ENCODE measurements at places on chromosomes 4 and X.
A peak's percentile ranks its signal among the peaks of the same experiment; 100 is the strongest.

DNA sequence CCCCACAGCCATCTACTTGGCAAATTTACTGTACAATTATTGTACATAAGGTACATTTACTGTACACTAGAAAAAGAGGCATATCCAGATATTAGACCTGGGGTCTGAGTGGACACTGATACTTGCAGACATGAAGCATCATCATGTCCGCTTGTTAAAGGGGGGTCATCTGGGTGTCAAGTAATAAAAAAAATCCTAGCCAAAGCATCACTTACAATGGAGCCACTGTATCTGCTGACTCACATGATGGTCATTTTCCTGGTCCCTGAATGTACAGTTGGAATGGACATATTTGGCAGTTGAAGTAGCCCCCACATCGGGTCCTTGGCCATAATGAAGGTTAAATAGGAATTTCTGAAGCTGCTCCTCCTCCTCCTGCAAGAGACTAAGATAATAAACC, 228.8 kb downstream of the THOC2 start:
- DNase-seq: no peak

DNA sequence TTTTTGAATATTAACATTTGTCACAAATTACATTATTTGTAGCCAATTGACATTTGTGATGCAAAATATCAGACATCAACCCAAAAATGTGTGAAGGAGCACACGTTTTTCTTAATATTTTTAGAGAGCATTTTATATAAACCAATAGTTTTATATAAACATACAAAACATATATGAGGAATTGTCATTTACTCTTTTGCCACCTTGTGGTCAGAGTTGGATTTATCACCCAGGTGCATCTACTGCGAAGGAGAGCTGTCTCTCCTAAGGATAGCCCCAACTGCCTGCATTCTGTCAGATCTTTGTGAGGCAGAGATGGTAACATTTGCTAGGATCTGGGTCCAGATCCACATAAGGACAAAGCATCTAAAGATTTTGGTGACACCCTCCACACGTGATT, 2.5 kb upstream of the USP27X start:
- no peak for DNase-seq

- DNase-seq: no peak
Measured at GRCh38 chrX:118536204-118536603, 40.6 kb downstream of the DOCK11 start.

- DNase-seq: no peak
Measured at GRCh38 chr4:1644891-1645657, 39.0 kb downstream of the FAM53A start.

DNA sequence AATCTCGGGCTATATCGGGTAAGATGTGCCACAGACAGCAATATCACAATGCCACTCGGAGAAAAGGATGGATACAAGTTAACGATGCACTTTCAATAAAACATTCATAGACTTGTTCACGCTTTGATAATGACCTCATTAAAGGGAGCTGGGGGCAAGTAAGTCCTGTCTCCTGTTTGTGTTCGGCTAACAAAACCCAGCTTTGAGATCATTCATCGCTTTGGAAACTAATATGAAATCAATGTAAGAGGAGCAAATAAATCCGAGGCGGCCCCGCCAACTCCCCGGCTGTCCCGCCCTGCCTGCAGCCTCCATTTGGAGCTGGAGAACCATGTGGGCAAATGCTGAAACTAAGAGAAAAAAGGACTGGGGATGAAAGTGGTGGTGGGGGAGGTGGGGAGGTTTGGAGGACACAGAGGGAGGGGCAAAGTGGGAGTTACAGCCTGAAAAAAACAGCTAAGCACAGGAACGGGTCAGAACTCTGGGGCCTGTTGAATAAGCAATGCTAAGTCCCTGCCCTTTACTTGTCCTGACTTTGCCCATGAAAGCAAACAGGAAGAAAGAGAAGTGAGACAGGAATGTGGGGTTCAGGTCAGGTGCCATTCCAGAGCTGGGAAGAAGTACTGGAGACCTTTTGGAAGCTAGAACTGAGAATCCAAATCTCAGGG, 3.5 kb upstream of the GSX2 start:
- DNase-seq: no peak

GRCh38 chrX:7147978-7148854, at the start of gene PUDP:
Gene PUDP (minus strand): TSS chrX:7148153. CDS start chrX:7148113, 40 bp downstream.
- peak; percentile 62 for DNase-seq

GRCh38 chrX:114582698-114583395, 1.0 kb upstream of the HTR2C start:
- DNase-seq: no peak

DNA sequence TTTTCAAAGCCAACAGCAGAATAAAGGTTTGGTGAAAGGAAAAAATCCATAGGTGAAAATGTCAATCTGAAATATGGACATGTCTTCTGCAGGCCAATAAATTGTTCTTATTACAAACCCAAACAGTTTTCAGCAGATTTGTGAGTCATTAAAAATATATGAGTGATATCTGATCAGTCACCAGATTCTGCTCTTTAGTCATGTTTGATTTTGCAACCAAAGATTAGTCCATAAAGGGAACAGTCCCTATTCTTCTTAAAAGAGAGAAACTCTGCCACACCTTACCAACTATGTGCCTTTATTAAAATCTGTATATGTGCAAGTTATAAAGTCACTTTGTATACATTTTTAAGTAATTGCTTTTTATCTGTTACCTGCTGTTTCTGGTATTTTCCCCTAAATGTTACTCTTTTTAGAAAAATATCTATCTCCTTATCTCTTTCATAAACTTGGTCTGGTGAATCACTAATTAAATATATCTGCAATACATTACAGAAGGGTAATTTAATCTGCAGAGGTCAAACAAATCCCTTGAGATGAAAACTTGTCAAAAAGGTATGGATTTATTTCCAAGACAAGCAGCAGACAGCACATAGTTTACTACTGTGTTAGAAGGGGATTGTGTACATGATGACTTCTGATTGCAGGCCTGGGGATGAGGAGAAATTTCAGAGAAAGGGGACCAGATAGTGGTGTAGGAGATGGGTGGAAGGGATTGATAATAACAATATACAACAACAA, 322.9 kb upstream of the NWD2 start:
- no peak for DNase-seq

- DNase-seq: no peak
Measured at GRCh38 chrX:100477958-100478357, 67.9 kb upstream of the PCDH19 start.

GRCh38 chr4:87047281-87047798, 112.5 kb downstream of the AFF1 start:
- no peak for DNase-seq

GRCh38 chr4:121764702-121765367, at the start of gene SMIM43:
Gene SMIM43 (minus strand): TSS chr4:121765164. CDS start chr4:121765105, 59 bp downstream.
- DNase-seq: no peak

GRCh38 chrX:133482056-133482952, 67.0 kb upstream of the GPC4 start:
- DNase-seq: no peak

DNA sequence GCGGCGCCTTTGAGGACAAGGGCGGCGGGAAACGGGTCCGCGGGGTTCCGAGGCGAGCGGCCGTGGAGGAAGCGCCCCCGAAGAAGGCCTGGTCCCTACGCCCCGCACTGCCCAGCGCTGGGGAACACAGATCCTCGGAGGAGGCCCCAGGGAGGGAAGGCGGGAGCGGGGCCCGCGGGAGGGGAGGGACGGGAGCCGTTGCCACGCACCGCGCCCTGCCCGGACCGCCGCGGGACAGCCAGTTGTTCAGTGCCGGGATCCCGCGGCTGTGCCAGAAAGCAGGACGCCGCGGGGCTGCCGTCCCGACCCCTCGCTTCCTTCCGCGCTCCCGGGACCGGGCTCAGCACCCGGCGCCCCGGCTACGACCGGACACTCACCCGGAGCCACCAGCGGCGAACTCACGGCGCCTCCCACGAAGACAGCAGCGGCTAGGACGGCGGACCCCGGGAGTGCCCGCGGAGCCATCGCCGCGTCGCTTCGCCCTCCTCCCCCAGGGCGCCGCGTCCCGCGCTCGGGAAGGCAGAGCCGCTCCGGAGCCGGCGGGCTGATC, 278 bp downstream of the RELL1 start:
- DNase-seq: no peak

GRCh38 chr4:131258361-131258760, 1890.7 kb upstream of the PCDH10 start:
- DNase-seq: no peak

GRCh38 chrX:78710171-78710570, 37.3 kb upstream of the LPAR4 start:
- no peak for DNase-seq

DNA sequence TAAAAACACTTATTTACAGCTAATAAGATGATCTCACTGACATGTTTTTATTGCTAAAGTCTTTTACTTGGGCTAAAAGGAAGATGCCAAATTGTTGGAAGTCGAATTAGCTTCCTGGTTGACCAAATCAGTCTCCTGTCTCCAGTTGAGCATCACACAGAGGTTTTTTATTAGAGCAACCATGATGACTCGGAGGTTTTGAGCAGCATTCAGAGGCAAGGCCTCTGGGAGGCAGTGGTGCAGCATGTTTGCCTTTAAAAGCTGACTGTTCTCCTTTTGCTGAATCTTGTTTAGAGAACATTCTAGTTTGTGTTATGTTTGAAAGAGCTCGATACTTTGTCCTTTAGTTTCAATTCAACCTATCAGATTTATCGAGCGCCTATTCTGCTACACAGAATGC, 2.1 kb downstream of the UCHL1 start:
- DNase-seq: no peak

DNA sequence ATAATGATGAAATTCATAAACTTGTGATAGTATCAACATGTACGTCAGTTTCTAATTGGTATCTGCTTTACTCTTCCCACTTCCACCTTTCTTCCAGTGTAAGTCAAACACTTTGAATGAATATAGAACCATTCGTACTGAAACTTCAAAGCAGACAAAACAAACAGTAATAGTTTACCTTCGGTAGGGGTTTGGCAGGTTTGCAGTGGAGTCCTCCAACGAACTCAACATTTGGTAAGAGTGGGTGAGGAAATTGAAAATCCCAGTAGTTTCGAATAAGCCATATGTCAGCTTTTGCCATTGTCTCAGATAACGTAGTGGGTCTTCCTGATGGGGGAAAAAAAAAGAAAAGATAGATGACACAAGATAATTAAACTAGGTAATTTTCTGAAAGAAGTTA, 2.2 kb downstream of the UGT2B4 start:
- DNase-seq: no peak

DNA sequence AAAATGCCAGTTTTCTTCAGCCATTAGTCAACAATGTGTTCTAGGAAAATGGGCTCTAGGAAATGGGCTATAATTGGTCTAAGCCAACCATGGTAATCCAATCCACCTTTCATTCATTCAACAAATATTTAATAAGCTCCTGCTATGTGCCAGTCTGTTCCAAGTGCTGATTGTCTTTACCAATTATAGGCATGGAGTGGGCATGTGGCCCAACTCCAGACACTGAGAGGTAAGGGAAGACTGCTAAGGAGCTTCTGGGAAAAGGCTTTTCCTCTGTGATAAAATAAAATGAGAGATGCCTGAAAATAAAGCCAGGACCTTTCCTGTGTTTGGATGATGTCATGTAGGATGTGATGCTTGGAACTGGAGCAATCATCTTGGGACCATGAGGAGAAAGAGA, 43.3 kb downstream of the HOPX start:
- no peak for DNase-seq

GRCh38 chr4:147813109-147813773, 81.4 kb downstream of the ARHGAP10 start:
- no peak for DNase-seq

- DNase-seq: peak; percentile 0
Measured at GRCh38 chrX:47751670-47752069, 85.0 kb upstream of the ZNF81 start.

DNA sequence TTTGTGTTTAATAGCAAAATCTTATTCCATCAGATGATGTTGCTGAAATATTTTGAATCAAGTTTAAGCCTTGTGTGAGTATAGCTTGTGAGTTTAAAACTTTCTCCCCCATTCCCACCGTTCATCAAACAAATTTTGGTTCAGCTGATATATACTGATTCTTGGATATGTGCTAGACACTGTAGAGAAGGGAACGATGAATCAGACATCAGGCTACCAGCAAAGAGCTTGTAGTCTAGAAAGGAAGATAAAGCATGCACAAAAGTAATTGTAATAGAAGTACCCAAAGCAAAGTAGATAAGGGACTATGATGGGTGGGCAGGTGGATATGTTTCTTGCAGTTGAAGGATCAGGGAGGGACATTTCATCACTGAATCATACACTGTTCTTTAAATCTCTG, 131.9 kb downstream of the AKAP4 start:
- no peak for DNase-seq

DNA sequence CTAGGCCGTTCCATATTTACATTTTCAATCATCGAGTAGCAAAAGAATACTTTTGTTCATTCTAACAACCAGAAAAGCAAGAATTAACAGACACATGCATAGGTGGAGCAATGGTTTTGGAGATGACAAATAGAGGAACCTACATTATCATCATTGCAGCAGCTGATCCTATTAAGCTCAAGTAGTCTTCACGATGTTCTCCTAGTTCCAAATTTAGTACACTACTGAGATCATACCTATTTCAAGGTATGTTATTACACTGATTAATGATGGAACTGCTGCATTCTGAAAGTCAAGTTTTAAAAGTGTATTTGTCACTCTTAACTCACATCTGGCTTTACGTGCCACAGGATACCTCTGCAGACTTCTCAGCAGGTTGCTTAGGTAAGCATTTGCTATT, 87.4 kb downstream of the ADGRA3 start:
- DNase-seq: no peak

DNA sequence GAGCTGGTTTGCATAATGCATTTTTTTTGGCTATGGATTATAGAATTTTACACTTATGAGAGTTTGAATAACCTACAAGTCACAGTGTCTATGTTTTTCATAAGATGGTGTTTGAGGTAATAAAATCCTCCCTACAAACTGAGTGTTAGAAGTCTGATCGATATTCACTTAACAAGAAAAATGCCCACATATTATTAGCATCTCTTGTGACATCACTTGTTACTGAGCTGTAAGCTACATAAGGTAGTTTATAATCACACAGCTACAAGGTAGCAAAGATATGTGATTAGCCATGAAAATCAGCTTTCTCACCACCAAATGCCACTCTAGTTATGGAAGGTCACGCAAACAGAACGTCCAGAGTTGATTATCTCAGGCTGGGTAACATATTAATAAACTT, 669.6 kb downstream of the PCDH18 start:
- no peak for DNase-seq

DNA sequence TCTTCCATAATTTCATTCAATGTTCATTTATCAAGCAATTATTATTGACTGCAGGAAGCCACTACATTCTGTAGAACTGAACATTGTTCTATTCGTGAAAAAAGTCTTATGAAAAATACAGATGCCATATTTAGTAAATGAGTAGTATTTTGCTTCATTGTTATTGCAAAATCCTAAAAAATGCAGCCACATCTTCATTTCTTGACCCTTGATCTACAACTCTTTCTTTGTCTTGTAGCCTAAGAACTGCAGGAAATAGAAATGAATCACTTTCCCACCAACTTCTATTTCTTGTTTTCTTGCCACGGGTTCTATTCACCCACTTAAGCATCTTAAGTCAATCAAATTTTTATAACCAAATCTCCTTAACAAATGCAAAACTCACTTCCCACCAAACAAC, 63.3 kb downstream of the KCNIP4 start:
- DNase-seq: no peak

- no peak for DNase-seq
Measured at GRCh38 chr4:19164334-19164733, 1087.4 kb upstream of the SLIT2 start.
